ENCODE measurements at places on chromosomes 5 and 9. TPM values are rescaled to one million over a fixed set of nuclear protein-coding genes. Genes with fewer than 3 reads are reported as not detected.

The SLC25A2 gene
- total RNA-seq: 0.32 TPM

The C9 gene
- 0.25 TPM for total RNA-seq

The TEX48 gene
- total RNA-seq: not detected

The ZDHHC11 gene
- total RNA-seq: 1.6 TPM

The MEGF10 gene
- total RNA-seq: 0.92 TPM

The SLC27A6 gene
- not detected for total RNA-seq

The GALNT12 gene
- 1.2 TPM for total RNA-seq

The TGFBI gene
- 16.9 TPM for total RNA-seq

The MARCHF3 gene
- 101 TPM for total RNA-seq

The EQTN gene
- total RNA-seq: not detected

The PAEP gene
- total RNA-seq: not detected

The NTNG2 gene
- total RNA-seq: 0.92 TPM

The SLC27A4 gene
- total RNA-seq: 41.3 TPM

The CARTPT gene
- total RNA-seq: not detected

The MPDZ gene
- 84.2 TPM for total RNA-seq

The TMEM252 gene
- not detected for total RNA-seq

The DOCK2 gene
- total RNA-seq: 0.20 TPM

The NEK6 gene
- total RNA-seq: 37.5 TPM

The RANBP17 gene
- 6.9 TPM for total RNA-seq

The CD180 gene
- not detected for total RNA-seq
